ENCODE measurements at places on chromosomes 2 and 18.

- no peak for DNase-seq
These were observed 43.3 kb upstream of the CUL3 start for GRCh38 chr2:224628416-224628815.

GRCh38 chr18:2797951-2798350 is 48.9 kb upstream of the EMILIN2 start:
- DNase-seq = no peak

- DNase-seq = no peak
These were observed 245.5 kb upstream of the CXCR4 start for GRCh38 chr2:136363470-136363869.

- DNase-seq = no peak
These were observed 97.4 kb upstream of the LRATD1 start for GRCh38 chr2:14535156-14535555.

GRCh38 chr2:118190474-118190873 is 102.2 kb downstream of the INSIG2 start:
- DNase-seq = no peak

GRCh38 chr18:3649633-3650426 is 199.9 kb downstream of the TGIF1 start:
- DNase-seq = no peak

GRCh38 chr2:144414324-144414845 is 105.5 kb downstream of the ZEB2 start:
- no peak for DNase-seq

DNA sequence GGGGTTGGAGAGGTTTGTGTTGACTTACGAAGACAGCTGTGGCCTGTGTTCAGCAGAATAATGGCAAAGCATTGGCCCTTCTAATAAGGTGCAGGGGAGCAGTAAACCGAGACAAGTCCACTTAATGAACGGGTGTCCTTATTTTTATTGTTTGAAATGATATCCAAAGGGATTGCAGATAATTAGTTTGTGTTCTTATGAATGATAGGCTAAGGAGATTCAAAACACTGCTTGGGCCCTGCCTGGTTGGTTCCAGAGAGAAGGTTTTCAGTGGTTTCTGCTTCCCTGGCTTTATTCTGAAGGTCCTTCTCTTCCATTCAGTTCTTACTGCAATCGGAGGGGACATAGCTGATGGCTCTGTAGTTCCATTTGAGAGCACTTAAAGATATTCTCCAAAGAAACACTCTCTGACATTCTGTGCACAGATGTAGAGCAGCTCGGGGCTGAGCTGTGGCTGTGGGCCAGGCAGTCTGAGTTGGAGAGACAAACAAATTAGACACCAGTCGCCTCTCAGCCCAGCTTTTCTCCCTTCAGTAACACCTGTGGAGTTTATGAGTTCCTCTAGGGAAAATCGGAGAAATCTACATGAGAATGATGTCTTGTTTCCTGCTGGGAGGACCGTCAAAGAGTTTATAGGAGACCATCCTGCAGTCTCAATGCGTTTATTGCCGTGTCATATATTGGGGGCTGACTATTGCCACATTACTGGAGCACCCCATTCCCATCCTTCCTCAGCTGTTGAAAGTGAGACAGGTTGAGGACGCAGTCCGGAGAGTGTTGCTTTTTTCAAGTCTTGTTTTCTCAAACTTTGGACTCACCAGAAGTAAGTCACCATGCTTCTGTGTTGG is 6.5 kb downstream of the GREB1 start:
- DNase-seq = no peak

GRCh38 chr2:84132370-84132769 is 326.7 kb downstream of the SUCLG1 start:
- no peak for DNase-seq

DNA sequence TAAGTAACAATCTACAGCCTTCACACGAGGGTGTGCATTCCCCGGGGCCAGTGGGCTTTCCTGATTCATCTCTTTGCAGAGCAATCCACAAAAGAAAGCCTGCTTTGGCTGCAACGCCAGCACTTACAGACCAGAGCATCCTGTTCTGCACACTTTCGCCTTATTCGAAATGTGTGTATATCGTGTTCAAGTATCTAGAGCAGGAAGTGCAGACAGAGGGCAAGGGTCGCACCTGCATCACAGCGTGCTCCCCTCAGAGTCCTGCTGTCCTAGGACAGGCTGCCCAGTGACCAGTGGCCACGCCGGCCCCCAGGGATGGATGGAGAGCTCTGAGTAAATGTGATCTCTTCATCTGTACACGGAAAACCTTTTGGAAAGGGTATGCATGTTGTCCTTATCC is 264.3 kb downstream of the ZNF516 start:
- DNase-seq = no peak

DNA sequence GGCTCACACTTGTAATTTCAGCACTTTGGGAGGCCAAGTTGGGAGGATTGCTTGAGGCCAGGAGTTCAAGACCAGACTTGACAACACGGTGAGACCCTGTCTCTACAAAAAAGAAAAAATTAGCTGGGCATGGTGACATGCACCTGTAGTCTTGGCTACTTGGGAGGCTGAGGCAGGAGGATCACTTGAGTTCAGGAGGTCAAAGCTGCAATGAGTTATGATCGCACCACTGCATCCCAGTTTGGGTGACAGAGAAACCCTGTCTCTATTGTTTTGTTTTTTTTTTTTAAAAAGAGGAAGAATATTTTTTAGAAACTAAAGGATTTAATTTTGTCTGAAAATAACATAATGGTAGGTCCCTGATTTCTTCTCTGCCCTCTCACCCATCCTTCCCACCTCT is 79.4 kb upstream of the TMEM200C start:
- DNase-seq = no peak

GRCh38 chr2:205654878-205655605 is 27.3 kb upstream of the NRP2 start:
- no peak for DNase-seq

- DNase-seq = no peak
These were observed 4.5 kb downstream of the NDUFV2 start for GRCh38 chr18:9106800-9107584.

DNA sequence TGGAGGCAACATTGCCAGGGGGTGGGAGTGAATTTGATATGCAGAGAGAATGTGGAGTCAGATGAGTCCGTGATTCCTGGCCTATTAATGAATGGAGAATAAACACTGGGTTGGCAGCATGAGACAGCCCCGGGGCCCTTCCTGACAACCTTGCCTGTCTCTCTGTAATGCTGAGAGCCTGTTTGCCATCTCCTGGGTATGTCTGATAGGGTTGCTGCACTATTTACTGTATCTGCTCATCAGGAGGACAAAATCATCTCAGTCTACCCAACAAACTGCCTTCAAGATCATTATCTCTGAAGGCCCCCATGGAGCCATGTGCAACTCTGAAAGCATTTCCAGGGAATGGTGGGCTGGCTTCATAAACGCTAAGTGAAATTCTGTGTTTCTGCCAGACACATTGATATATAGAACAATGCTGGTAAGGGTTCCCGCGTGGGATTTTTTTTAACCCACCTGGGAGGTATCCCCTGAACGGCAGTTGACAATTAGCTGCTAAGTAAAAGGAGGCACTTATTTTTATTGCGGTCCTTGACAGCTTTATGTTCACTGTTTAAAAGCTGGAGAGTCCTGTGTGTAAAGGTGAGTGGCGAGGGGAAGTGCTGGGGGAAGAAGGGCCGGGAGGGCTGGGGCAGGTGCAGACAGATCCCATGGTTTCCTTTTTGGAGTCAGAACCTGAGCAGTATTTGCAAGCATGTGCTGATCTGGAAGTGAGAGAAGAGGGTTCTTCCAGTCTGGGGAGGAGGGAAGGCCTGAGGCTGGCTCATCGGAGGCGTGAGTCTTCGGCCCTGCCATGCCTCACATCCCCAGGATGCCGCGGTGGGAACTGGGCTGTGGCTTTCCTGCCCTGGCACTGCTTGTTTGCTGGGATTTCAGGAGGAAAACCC is 64.8 kb downstream of the ARHGAP25 start:
- no peak for DNase-seq

DNA sequence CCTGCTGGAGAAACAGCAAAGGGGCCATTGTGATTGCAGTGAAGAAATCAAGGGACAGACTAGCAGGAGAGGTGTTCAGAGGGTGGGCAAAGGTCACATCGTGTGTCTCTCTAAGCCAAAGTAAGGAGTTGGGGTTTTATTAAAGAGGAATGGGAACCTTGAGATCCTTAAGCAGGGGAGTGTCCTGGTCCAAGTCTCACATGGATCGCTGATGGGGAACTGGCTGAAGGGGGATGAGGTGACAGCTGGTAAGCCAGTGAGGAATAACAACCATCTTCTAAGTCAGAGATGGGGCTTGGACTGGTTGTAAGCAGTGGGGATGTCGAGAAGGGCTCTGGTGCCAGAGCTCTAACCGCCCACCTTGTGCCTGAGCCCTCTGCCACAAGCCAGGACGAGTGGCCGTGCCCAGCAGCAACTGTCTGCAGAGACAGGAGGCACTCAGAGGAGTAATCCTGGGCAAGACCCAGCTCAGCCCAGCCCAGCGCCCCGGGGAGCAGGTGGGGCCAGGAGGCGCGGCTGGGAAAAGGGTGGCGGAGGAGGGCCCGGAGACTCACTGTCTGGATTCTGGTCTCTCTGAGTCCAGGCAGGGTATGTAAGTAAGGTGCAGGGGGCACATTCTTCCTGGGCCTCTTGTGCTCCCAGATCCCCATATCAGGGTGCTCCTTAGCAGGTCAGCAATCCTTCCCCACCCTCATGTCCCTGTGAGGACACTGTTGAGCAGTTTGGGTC is 13.7 kb downstream of the WNT10A start:
- no peak for DNase-seq

- no peak for DNase-seq
These were observed 184.7 kb downstream of the MYCN start for GRCh38 chr2:16124881-16125613.

DNA sequence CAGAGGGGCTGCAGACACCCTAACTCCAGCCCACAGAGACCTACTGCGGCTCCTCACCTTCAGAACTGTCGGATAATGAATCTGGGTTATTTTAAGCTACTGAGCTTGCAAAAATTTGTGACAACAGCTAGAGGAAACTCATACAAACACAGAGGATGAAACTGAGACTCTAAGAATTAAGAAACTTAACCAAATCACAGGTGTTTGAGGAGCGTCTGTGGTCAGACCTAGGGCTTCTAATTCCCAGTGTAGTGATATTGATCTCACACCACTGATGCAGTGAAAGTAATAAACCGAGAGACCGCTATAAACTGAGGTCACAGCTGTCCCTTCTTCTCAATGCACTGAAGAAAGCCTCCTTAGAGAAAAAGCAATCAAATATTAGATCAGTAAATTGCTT is 110.1 kb downstream of the RGPD3 start:
- no peak for DNase-seq

GRCh38 chr2:71299507-71299906 is 32.1 kb upstream of the ZNF638 start:
- DNase-seq = no peak

Data from stimulated activated CD8-positive, alpha-beta memory T cell treated with anti-CD3 and anti-CD28 coated beads, Interleukin-15, amount 100 ng/mL, for 4 hours (primary cell).